ENCODE measurements at places on chromosomes 5 and 9.

GRCh38 chr5:146290318-146290717, 48.3 kb upstream of the POU4F3 start:
- DNase-seq: no peak

DNA sequence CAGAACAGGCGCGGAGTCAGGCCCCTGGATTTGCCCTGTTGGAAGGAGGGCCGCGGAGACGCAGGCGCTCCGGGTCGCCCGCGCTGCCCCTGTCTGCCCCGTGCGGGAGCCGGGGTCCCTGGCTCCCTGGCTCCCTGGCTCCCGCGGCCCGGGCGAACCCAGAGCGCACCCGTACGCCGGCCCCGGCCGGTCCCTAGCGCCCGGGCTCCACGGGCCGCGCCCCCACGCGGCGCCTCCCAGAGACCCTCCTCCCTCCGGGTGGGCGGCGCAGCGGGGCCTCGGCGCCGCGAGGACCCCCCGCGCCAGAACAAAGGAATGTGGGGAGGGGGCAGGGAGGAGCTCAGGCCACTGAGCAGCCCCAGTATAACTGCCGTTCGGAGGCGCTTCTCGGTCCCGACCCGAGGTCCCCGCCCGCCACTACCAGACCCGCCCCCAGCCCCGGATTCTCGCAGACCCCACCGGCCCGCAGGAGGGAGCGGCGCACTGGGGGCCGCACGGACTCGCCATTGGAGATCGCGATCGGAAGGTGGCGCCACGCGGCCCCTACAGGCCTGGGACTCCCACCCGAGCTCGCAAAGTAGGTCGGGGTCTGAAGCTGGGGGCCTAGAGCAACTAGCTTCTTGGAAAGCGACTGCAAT, 2.4 kb downstream of the NFIL3 start:
- DNase-seq: no peak

DNA sequence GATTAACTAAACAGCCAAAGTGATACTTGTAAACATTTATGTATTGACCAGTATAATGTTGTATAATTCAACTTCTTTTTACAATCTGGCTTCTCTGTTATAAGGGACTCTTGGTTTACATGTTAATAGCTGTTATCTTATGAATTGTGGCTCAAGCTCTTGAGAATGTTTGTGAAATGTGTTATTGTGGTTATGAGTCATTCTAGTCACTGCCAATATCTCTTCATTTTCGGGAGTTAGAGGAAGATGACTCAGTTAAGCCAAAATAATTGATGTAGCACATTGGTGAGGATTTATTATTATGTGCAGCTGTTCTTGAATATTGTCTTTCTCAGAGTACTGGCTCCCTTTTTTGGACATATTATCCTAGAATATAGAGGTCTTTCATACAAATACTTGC, 655.2 kb upstream of the RIOK2 start:
- DNase-seq: no peak

DNA sequence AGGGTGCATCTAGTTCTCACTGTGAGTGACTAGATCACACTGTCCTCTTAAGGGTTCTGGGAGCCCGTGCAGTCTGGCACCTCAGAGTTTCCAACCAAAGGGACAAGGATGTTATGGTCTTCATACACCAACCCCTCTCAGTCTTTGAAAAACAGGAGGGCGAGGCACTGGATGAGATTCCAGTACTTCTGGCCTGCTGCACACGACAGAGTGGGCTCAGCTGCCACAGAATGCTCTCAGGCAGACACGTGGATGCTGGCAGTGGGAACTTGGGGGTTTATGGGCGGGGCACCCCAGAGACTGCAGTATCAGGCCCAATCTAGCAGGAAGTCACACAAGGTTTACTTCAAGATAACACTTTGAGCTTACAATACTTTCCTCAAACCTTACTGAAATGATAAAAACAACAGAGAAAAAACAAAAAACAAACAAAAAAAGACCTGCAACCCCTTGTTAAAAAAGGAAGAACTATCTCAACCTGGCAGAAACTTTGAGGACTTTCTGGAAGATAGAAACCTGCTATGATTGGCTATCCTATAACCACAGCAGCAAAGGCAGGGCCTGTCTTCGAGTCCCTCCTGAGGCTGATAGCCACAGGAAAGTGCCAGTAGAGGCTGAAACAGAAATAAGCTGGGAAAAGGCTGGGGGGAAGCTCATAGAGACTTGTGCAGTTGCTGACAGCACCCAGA, 28.3 kb upstream of the TGFBR1 start:
- no peak for DNase-seq

- DNase-seq: no peak
These were observed 452.1 kb upstream of the RGMB start for GRCh38 chr5:98321361-98321760.

DNA sequence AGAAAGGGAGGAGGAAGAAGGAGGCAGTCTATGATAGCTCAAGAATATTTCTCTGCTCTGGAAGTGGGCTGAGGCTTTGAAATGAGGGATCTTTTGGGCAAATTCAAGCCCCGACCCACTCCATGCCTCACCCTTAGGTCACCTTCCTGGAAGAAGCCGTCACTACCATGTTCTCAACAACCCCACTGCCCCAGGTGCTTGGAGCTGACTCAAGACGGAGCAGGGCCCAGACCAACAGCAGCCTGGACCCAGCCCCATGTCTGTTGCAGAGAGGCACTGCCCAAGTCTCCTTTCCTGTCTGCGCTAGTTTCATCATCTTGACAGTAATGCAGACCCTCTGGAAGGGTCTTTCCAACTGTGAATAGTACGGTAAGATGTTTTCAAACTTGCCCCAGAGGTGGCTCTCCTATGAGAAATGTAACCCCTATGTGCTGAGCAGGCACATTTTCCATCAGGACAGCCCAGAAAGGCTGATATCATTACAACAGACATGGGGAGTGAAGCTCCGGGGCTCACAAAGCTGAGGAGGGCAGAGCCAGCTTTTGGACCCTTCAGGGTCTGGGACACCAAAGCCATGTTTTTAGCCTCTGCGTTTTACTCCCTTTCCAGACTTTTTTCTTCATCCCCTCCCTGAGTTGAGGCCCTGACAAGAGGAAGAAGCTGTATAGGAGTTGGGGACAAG, 128.2 kb upstream of the LARP1 start:
- no peak for DNase-seq

- no peak for DNase-seq
These were observed 716 bp upstream of the OTULIN start for GRCh38 chr5:14663734-14664269.

GRCh38 chr9:91937727-91938126, 12.3 kb downstream of the ROR2 start:
- no peak for DNase-seq

DNA sequence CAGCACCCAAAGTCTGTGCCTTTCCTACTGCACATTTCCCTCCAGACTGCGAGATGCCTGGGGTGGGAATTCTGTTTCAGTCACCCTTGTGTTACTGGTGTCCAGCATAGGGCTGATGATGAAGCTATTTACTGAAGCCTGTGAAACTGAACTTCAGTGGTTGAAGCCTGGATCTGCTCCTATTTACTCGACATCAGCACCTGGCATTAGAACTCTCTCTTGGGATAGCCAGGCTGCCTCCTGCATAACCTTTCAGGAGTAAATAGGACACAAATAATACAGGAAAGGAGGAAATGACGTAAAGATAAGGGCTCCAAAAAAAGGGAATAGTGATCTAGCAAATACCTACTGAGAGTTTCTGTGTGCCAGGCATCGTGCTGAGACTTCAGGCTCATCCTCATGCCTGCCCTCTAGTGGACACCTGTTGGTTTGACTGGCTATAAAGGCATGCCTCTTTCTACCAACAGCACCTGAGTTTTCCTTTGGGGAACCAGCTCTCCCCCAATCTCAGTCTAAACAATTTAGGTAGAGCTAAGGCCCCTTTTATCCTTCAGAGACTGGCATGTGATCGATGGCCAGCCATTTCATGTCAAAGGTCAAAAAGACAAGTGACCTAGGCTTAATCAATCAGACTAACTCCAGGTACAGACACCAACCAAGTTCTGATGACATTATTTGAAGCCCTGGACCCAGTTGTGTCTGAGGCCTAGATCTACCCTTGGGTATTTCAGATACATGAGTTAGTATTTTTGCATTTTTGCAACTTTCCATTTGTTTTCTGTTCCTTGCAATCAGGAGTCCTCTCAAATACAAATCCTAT, 192.1 kb upstream of the TRIM32 start:
- DNase-seq: no peak

GRCh38 chr9:29397148-29397547, 1823.9 kb upstream of the C9orf72 start:
- DNase-seq: no peak

DNA sequence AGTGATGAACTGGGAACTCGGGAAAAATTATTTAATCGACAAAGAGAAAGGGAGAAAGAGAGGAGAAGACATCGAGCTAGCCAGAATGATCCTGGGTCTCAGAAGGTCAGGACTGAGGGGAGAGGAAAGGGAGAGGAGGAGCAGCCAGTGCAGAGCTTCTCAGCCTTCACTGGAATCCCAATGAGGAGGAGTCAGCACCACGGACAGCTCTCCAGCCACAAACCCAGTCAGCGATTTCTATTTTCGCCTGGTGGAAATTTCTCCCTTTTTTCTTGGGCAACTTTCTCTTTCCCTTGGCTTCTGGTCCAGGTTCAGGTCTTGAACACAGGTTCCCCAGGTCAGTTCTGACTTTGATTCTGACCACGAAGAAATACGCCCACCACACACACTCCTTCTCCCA, 1.6 kb upstream of the BRINP1 start:
- no peak for DNase-seq

- DNase-seq: no peak
These were observed 11.3 kb downstream of the TMEM250 start for GRCh38 chr9:136107155-136107952.

DNA sequence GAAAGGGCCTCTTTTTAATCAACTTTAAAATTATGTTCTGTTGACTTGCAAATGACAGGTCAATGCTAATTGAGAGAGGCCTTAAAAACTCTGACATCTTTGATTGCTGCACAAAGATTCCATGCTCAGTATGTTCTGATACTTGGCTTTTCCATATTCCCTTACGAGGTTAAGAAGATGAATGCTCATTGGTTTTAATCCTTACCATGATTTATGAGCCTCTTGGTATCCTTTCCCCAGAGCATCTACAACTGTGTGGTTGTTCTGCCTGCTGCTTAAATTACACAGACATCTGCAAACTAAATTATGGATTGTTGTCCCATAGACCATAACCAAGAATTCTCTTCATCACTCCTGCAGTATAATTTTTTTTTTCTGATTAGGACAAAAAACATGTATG, 352.6 kb downstream of the CDH12 start:
- DNase-seq: no peak

- no peak for DNase-seq
These were observed 23.7 kb downstream of the SLC22A5 start for GRCh38 chr5:132392978-132393825.
